Activated naive CD4-positive, alpha-beta T cell treated with Interleukin-2 at 50 U/mL for 16 hours (primary cell): ENCODE measurements at places on chromosomes 13 and 19.

DNA sequence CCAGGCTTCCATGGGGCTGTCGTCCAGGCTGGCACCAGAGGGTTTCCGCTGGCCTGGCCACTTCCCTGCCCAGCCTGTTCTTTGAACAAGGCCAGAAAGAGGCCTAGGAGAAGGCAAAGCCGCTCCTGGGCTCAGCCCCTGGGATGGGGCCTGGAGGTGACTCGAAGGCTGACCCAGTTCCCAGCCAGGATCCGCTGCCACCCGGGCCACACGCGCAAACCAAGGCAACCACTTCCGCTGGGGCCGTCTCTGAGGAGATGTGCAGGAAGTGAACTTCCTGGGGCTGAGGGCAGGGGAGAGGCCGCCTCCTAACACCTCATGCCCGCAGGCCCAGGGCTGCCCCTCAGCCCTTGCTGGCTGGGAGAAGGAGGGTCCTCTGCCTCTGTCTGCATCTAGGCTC is 15.2 kb downstream of the PLEKHF1 start:
- DNase-seq, result peak; percentile 83

- DNase-seq, result no peak
Measured at GRCh38 chr13:21069561-21070004, 8.2 kb upstream of the LATS2 start.

DNA sequence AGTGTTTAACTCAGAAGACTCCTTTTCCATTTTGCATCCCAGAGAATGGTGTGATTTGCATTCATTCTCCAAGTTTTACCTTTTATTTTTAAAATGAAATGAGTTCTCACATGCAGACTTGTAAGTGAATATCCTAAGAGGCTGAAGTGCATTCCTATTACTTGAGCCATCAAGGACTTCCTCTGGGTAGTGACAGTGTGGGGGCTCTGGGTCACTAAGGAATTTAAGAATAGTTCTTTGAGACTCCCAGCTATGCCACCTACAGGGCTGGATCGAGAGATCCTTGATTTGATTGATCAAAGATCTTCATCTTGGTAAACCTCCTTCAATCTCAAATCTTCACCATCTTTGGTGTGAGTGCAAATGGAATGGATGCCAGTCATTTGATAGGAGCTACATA is 36.3 kb upstream of the SLC10A2 start:
- no peak for DNase-seq

DNA sequence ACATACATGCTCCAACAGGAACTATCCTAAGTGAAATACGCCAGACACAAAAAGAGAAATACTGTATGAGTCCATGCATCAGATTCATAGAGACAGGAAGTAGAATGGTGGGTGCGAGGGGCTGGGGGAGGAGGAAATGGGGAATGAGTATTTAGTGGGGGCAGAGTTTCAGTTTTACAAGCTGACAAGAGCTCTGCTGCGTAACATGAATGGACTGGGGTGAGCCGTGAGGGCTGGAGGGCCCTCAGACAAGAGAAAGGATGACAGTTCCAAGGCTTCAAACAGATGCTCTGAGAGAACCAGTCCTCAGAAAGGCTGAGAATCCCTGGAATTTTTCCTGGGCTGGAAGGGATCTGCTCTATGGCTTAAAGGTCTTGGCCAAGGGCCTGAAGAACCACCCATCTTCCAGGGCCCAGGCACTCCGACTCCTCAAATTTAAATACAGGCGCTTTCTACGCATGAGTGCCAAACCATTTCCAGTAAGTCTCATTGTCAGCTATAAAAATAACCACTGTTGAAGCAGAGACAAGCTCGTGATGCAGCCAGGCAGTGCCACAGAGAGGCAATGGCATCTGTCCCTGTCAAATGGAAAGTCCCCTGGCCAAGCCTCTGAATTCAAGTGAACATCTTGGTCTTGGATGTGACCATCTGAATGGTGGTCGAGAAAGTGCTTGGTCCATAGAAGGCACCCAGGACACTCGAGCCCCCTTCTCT is 17.5 kb downstream of the KLF2 start:
- peak; percentile 72 for DNase-seq

- no peak for DNase-seq
Measured at GRCh38 chr13:31209172-31209840, 9.5 kb downstream of the B3GLCT start.

DNA sequence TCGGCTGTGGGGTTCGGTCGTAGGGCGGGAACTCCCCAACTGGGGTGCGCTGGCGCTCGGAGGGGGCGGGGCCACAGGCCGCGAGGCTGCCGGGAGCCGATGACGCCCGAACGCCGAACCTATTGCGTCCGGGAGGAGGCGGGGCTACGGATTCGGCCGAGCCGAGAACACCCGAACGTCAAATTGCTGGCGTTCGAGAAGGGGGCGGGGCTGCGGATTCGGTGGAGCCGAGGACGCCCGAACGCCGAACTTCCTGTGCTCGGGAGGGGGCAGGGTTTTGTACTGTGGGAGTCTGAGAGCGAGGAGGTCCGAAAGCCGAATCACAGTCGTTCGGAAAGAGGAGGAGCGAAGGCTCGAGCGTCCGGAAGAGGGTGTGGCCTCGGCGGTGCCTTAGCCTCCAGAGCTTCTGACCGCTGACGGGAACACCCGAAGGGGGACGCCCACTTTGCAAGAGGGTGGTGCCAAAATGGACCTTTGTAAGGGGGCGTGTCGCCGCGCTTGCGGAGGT is 551 bp upstream of the TSEN34 start:
- DNase-seq, result peak; percentile 100

- no peak for DNase-seq
Measured at GRCh38 chr13:43737392-43737923, 49.3 kb downstream of the ENOX1 start.
